ENCODE measurements at places on chromosomes 7 and 10.

DNA sequence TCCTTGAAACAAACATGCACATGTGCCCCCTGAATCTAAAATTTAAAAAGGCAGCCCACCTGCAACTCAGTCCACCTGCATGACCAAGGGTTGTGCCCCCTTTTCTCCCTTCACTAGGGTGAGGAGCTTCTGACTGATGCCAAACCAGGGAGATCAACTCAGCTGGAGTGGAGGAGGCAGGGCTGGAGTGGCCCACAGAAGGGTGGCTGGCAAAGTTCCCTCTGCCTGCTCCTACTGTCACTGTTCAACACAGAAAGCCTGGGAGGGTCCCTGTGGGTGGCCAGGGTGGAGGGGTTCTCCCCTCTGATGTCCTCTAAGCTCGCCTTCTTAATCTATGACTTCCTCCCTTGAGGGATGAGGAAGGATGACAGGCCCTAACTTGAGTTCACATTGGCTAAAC, 55.7 kb upstream of the ANTXRL start:
- DNase-seq = no peak

DNA sequence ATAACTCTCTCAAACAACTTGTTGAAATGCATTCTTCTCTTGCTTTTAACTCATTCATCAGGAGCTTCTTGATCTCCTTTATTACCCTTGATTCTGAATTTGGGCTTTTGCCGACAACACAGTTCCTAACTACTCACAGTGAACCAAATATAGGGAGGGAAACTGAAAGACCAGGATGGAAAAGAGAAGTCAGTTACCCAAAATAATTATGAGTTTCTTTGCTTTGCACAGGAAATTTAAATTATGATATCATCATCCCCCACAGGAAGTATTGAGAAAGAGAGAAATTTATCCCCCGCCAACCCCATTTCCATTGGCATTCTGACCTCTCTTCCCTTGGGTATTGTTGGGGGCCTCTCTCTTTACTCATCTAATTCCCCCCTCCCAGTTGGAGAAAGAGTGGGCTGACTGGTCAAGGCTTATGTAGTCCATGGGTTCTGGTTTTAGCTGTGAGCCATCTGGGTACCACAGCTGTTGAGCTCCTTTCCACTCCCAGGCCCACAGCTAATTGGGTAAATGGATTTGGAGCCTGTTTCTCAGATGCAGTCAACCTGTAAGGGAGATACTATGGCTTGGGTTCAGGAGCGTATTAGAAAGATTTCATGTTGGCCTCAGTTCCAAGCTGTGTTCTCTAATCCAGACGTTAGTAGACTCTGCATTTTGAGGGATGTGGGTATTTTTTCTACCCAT, 109.0 kb downstream of the FZD1 start:
- no peak for DNase-seq

DNA sequence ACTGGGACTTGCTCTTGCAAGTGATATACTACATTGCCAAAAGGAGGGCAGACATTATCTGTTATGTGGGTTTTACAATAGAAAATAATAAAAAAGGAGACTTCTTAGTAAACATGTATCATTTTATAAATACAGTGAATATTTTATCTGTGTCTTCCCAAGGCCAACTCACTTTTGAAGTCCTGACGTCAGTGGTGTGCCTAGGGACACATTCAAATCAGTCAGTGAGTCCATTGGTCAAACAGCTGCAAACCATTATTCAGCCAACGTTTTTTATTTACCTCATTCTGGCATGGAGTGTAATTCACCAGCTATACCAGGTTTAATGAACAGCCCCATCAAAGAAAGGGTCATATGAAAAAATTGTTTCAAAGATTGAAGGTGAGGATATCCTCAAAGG, 263.7 kb downstream of the IPMK start:
- no peak for DNase-seq

DNA sequence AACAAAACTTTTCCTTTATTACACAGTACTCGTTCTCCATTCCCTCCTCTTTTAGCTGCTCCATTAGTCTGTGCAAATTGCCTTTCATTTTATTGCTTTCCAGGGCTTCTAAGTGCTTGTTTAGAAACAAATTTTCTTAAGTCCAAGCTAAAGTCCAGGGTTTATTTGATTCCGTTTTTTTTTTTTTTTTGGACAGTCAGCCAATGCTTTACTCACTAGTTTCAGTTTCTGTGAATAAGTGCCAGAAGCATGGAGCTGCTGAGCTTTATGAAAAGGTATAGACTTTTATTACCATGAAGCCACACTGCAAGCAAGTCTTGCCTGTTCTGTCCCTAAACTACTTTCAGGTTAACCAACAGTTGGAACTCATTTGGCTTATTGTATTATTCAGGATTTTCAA, 455.0 kb downstream of the GFRA1 start:
- DNase-seq = no peak

DNA sequence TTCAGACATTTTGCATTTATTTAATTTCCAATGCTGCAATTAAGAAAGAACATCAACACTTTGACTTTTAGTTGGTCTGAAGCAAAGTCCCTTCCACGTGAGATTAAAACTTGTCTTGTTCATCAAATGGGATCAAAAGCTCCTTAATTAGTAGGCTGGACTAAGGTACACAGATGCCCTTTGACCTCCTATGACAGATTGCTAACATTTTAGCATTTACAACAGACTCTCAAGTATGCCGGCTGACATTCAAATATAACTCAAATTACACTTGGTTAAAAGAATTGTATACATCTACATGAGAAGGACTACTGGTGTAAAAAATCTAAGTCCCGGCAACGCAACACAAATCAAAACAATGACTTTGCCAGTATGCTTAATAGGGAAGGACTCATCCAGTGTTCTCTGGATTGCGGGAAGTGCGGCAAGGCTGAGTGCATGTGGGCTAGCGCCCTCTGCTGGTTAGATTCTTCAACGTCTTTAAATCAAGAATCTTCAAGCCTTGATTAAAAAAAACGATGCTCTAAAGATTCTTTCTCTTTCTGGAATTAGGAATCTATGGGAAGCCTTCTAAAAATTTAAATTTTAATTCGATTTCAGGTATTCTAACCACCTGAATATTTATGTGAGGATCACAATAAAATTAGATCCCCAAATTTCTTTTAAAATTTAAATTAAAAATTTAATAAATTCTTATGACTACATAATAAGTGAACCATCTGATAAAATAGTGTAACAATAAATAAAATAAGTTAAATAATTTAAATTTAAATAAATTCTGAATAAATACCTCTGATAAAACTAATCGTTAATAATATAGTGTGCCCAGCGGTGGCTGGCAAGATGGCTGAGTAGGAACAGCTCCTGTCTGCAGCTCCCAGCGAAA, 444.7 kb downstream of the DGKB start:
- no peak for DNase-seq

DNA sequence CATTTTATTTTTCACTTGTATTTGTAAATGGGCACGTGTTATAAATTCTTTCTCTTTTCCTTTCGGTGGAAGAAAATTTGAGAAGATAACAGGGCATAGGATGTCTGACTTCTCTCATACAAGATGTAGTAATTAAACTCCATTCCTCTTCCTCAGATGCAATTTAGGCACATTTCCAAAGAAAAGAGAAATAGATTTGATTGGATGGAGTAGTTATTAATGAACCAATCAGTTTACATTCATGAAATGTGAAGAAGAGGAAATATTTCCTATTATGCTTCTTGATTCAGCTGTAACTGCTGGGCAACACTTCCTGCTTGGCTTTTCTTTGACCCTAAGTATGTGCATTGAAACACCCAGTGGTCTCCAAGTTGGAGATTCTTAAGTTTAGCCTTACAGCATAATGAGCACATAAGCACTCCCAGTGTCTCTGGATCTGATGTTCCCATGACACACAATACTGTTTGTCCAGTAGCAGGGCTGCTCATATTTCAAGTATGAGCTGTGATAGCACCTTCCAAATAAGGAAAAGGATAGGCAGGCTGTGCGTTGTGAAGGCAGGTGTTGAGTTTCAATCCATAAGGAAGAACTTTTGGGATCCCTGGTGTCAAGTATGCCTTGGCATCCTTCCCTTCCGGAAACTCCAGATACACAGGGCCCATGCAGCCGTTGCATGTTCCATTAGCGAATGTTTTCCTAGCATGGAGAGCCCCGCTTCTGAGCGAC, 33.4 kb upstream of the COBL start:
- no peak for DNase-seq
